ENCODE measurements at places on chromosomes 16 and 17.

- no peak for DNase-seq
Measured at GRCh38 chr17:64115822-64116534, 14.0 kb downstream of the ERN1 start.

- no peak for DNase-seq
Measured at GRCh38 chr16:30051518-30051917, 14.0 kb upstream of the ALDOA start.

- DNase-seq, result peak; percentile 50
Measured at GRCh38 chr17:31494259-31495021, 103.0 kb downstream of the RAB11FIP4 start.

GRCh38 chr16:17469741-17470181, 999 bp downstream of the XYLT1 start:
- DNase-seq, result peak; percentile 11

DNA sequence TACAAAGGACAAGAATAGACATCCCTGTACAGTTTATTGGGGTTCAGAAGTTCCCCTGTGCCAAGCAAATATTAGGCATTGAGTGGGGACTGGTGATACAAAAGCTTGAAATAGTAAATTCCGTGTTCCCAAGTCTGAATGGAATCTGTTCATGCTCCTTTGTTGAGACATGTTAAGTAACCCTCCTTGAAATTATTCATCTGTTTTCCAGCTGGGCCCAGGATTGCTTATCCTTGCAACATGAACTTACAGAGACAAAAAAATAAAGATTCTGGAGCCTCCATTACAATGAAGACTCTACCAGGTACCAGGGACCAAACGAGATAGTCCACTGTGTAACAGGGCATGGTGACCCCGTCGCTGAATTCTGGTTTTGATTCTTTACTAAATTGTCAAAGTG, 6.1 kb upstream of the CCL8 start:
- DNase-seq, result no peak

DNA sequence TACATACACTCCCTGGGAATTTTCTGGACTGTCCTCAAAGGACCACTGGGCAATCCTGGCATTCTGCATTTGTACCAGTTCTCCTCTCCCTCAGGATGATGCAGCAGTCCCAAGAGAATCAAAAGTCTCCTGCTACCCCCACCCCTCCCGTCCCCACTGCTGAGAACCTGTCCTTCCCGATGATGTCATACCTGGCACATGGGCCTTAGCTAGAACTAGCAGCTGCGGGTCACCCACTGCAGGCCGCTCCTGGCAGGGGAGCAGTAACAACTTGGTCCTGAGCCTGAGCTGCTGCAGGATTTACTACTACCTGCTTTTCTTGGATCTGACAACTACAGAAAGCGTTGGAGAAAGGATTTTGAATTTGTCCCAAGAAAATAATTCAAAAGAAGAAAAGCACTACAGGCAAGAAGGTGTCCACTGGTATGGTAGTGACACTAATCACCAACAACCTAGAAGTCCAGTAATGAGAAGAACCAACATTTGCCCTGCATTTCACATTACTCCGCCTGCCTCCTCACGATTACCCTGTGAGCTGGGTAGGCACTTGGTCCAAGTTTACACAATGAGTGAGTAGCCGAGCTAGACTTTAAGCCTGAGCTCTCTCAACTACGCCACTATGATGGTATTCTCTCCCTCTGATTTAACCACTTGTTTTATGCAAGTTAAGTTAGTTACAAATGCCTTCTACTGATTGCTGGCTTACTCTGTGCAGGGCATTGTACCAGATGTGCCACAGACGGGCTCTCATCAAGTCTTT, 55.3 kb upstream of the ETV4 start:
- DNase-seq, result no peak

GRCh38 chr17:799261-799660, 17.1 kb downstream of the MRM3 start:
- no peak for DNase-seq

DNA sequence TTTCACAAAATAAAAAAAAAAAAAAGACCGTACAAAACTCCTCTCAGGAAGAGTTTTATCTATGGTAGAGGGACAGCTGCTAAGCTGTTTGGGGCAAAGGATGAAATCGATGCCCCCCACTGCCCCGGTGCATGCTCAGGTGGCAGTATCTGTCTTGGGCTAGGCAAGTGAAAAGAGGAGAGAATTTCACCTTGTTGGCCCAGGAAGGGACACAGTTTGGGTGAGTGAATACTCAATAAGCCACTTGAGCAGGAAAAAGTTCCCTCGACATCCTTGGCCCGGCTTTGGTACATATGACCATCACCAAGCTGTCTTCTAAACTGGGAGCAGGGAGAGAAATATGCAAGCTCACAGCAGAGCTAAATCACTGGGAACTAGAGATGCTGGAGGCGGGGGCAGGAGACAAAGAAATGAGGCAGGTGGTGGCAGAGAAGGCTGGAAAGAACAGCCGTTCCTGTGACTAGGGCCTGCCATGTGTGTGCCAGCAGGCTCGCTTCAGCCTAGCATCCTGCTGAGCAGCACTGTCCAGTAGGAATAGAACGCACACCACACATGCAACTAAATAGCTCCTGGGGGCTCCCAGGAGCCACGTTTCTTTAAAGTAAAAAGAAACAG, 8.2 kb upstream of the EIF1 start:
- no peak for DNase-seq

DNA sequence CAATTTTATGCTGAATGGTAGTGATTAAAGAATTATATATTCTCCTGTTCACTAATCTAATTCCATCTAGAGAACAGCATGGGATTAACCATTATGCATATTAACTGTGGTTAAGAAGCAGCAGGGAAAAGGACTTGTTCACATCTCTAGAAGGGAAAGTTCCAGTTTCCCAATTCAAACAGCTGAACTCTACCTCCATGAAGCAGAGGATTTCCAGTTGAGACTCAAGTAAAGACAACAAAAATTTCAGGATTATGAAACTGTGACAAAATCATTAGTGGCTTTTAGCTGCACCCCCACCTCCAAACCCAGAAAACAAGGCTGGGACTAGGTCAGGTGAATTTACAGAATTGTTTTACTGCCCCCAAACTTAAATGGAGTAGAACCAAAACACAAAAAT, 73.6 kb downstream of the USP32 start:
- no peak for DNase-seq

- no peak for DNase-seq
Measured at GRCh38 chr16:15961571-15962090, 12.2 kb downstream of the ABCC1 start.

DNA sequence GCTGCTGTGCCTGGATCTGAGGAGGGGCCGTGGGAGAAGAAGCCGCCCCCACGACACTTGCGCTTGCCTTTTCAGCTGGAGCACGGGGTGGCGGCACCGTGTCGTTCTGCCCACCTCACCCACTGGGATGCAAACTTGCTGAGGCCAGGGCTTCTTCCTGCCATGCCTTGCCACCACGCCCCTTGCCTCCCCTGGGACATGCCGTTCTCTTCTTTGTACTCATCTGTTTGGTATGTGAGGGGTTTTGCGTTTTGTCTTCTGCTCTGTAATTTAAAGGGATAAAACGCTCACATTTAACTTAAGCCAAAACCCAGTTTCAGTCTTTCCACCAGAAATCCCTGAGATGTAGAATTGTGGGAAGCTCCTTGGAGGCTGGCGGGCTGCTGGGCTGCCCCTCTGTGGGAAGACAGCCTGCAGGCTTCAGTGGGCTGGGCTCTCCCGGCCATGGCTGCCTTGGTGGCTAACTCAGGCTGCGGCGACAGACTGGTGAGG, 180.2 kb downstream of the RPTOR start:
- no peak for DNase-seq

DNA sequence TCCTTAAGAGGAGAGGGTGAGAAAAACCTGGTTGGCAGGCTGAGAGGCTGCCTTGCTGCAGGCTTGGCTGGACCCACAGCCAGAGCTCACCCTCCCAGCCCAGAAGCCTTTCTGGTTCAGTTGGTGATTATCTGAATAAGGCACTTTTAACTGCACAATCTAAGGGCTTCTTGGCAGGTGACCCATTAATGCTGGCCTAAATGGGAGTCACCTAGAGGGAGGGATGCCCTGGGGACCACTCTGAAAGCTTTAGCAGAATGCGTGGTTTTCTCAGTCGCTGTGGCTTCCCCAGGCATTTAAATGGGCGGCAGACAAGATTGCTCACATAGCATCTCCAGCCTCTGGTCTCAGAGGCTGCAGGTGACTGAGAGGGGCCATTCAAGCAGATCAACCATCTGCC, 33.2 kb upstream of the SHISA9 start:
- DNase-seq, result no peak

DNA sequence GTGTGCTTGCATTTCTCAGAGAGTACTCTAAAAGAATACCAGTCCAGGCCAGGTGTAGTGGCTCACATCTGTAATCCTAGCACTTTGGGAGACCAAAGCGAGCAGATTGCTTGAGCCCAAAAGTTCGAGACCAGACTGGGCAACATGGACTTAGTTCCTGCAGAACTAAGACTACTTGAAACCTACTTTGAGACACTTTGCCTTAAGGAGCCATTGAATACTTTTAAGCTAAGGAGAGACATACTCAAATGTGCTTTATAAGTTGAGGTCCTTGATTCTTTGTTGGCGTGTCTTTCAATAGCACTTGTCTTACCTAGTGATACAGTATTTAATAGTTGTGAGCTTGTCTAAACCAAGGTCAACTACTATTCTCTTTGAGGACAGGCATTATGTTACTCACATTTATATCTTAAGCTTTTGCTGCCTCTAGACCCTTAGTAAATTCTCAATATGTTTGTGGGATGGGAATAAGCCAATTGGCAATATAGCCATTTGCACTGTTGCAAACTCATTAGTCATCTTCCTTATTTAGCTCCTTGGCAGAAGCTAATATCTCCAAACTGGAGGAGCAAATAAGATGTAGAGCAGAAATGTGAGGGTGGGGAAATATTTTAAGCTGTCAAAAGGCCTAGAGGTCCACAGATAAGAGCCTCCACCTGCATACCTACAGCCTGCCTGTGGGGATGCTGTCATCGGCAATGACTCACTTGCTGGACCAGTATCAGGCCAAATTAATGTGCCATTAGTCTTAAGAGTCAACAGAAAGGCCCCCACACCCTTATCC, 16.3 kb downstream of the SCPEP1 start:
- no peak for DNase-seq

GRCh38 chr17:60383379-60383778, 8.6 kb downstream of the USP32 start:
- DNase-seq, result no peak

- no peak for DNase-seq
Measured at GRCh38 chr16:27966756-27967155, 96.8 kb downstream of the GSG1L start.

DNA sequence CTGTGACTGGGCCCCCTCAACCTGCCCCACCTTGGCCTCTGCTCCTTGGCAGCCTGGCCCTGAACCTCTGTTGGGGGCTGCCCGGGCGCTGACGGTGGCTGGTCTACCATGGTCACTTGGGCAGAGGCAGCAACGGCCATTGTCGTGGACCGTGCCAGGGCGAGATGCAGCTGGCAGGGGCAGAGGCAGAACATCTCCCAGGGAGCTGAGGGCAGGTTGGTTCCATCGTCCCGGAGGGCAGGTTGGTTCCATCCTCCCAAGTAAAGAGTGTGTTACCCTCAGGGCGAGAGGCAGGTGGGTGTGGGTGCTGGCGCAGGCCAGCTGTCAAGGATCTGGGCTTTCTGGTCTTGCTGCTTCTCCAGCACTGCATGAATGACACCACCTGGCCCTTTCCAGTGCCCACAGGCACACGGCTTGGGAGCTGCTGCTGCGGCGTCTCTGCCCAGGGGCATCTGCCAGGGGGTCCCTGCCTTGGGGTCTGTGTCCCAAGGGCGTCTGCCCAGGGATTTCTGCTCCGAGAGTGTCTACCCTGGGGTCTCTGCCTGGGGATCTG, 12.0 kb downstream of the ACSF3 start:
- no peak for DNase-seq

DNA sequence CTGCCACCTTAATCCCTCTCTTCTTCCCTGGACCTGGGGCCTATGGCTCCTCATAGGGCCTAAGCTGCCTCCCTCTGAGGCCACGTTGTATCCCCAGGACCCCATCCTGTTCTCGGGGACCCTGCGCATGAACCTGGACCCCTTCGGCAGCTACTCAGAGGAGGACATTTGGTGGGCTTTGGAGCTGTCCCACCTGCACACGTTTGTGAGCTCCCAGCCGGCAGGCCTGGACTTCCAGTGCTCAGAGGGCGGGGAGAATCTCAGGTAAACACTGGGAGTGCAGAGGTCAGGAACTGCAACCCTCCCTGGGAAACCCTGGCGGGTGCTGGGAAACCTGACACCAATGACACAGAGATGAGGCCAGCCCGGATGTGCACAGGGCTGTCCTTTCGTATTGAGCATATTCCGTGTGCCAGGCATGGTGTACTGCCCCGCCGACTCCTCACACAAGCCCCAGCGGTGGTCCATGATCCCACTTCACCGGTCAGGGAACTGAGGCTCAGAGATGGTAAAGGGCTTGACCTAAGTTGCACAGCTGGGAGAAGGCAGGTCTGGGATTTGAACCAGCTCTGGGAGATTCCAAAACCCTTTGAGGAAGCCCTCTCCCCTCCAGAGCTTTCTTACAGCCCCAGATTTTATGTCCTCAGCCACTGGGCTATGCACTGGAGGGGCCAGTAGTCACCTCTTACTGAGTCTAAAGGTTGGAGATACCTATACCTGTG, 22.9 kb downstream of the ANKRD40 start:
- DNase-seq, result no peak

- DNase-seq, result no peak
Measured at GRCh38 chr16:25079637-25080378, 31.7 kb upstream of the LCMT1 start.

GRCh38 chr16:70682239-70683145, 3.4 kb downstream of the MTSS2 start:
- DNase-seq, result no peak

DNA sequence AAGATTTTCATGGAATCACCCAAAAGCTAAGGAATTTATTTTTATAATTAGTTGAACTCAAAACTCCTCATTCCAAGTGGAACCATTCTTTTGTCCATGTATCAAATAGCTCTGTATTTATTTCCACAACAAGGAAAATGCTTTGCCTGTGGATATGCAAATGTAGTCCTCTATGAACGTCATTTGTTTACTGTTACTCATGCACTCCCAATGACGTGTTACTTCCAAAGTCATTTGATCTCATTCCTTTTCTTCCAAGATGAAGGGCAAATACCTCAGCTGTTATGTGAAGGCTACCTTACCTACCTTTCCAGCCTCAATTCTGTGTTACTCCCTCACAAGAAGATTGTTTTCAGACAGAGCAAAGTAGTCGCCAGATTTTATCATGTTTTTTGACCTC, 83.7 kb downstream of the ITFG1 start:
- no peak for DNase-seq

DNA sequence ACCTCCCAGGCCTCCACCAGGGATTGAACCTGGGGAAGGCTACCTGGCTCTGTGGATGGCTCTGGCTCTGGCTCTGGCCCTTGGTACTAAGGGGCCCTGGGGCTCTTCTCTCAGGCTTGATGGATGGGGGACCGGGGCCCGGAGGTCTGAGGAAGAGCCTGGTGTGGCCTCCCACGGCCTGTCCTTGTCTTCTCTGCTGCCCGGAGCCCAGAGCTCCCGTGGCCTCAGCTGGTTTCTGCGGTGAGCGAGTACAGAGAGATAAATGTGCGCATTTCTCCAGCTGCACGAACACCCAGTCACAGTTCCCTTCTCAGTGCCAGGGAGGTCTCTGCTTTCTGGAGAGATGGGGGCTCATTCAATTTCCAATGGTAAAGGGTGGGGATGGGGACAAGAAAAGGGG, 9.2 kb downstream of the MGAT5B start:
- DNase-seq, result no peak

- no peak for DNase-seq
Measured at GRCh38 chr17:1792495-1793446, 30.9 kb downstream of the SERPINF1 start.

Data from activated T-helper 1 cell treated with Interleukin-2 at 50 U/mL for 16 hours (primary cell).